ENCODE measurements at places on chromosomes 5 and 9. TPM values are rescaled to one million over a fixed set of nuclear protein-coding genes. Genes with fewer than 3 reads are reported as not detected.

RUSC2 gene
- 30.2 TPM for total RNA-seq

NANS gene
- total RNA-seq: 74.6 TPM

SSBP2 gene
- 14.9 TPM for total RNA-seq

CCL27 gene
- 0.33 TPM for total RNA-seq

SLC6A19 gene
- 0.62 TPM for total RNA-seq

DRD1 gene
- 0.05 TPM for total RNA-seq

PDCD1LG2 gene
- total RNA-seq: 0.15 TPM

NFIB gene
- total RNA-seq: 10.0 TPM

TYRP1 gene
- 0.17 TPM for total RNA-seq

RHOBTB3 gene
- total RNA-seq: 8.1 TPM

PCDHGA11 gene
- not detected for total RNA-seq

SLIT3 gene
- total RNA-seq: 13.0 TPM

CYLC2 gene
- total RNA-seq: not detected

FGFR4 gene
- total RNA-seq: 24.2 TPM

PCDHB10 gene
- total RNA-seq: 0.06 TPM

GGTA1 gene
- total RNA-seq: not detected

ABO gene
- not detected for total RNA-seq

SLC36A3 gene
- not detected for total RNA-seq

SLC27A4 gene
- total RNA-seq: 37.3 TPM

ZNF462 gene
- total RNA-seq: 3.6 TPM

CTXN3 gene
- not detected for total RNA-seq

PCSK5 gene
- total RNA-seq: 1.8 TPM

SHC3 gene
- 0.40 TPM for total RNA-seq

BTNL8 gene
- total RNA-seq: not detected

SHB gene
- total RNA-seq: 40.8 TPM

IFNA21 gene
- not detected for total RNA-seq

SLC6A7 gene
- not detected for total RNA-seq
